COLO829 (cell line): ENCODE measurements at places on chromosomes 12 and 14.

DNA sequence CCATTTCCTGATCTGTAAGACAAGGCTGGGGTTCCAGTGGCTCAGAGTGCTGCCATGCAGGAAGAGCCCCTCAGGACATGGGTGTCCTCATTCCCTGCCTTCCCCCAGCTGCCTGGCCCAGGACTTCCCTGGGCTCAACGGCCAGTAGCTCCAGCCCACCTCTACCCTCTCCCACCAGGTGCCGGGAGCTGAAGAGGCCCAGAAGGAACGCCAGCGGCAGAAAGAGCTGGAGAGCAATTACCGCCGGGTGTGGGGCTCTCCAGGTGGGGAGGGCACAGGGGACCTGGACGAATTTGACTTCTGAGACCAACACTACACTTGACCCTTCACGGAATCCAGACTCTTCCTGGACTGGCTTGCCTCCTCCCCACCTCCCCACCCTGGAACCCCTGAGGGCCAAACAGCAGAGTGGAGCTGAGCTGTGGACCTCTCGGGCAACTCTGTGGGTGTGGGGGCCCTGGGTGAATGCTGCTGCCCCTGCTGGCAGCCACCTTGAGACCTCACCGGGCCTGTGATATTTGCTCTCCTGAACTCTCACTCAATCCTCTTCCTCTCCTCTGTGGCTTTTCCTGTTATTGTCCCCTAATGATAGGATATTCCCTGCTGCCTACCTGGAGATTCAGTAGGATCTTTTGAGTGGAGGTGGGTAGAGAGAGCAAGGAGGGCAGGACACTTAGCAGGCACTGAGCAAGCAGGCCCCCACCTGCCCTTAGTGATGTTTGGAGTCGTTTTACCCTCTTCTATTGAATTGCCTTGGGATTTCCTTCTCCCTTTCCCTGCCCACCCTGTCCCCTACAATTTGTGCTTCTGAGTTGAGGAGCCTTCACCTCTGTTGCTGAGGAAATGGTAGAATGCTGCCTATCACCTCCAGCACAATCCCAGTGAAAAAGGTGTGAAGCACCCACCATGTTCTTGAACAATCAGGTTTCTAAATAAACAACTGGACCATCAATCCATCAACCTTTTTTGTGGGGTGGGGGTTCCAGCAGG is 17.6 kb downstream of the AGAP2 start:
- DNase-seq = no peak

DNA sequence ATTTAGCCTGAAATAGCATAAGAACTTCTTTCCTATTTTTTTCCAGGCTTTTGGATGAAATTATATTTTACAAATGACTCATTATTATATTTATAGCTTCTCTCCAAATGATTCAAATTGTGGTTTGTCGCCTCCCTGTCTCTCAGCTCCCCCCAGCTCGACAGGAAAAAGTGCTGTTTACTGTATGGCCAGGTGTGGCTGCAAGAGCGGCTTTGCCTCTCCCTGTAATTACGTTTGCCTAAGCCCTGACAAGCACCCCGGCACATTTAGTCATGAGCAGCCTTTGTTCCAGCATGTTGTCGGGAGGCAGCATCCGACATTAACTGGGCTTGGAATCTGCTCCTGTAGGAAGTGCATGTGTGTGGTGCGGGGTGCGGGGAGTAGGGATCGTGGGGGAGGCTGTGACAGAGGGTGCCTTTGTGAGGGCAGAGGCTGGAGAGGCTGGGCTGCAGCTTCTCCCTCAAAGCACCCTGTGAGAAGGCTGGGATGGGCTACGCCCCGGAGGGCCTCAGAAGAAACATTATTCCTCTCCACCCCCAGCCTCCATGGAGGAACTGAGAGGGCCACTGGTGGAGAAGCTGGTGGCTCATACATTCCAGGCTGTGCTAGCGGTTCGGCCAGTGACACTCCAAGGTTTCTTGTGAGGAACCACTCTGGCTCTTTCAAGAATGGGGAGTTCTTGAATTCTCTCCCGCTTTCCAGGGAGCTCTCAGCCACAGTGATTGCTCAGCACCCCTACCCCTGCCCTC is 42.1 kb upstream of the CTDSP2 start:
- peak; percentile 74 for DNase-seq

DNA sequence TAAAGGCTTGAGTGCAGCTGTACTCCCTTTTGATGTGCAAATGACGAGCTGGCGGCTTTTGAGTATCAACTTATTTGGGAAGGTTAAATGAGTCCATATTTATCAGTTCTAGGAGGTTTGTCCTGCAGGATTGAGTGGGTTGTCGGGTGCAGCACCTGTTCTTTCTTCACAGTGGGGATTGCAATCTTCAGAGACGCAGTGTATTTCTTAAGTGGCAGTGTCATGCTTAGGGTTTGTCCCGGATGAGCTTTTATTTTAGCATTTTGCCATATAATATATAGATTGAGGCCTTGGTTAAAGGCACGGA is 1.2 kb downstream of the FUT8 start:
- no peak for DNase-seq

DNA sequence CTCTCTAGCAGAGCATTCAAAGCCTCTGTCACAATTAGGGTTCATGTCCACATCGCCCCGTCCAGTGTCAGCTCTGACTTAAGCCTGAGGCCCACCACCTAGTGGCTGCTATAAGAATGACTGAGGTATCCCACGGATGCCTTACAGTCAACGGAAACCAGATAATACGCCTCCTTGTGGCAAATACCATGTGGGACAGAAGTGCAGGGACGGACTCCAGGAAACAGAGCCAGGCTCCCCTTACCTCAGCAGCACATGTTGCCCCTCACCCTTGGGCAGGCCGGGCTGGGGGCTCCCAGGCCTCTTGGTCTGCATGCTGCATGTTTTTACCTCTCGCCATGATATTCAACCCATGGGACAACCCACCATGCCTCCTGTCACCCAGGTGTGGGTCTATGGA is 86.3 kb downstream of the VWF start:
- DNase-seq = peak; percentile 71

- DNase-seq = no peak
Measured at GRCh38 chr14:42734041-42734440, 1127.4 kb downstream of the LRFN5 start.

- no peak for DNase-seq
Measured at GRCh38 chr14:68908803-68909202, 70.3 kb downstream of the ACTN1 start.

DNA sequence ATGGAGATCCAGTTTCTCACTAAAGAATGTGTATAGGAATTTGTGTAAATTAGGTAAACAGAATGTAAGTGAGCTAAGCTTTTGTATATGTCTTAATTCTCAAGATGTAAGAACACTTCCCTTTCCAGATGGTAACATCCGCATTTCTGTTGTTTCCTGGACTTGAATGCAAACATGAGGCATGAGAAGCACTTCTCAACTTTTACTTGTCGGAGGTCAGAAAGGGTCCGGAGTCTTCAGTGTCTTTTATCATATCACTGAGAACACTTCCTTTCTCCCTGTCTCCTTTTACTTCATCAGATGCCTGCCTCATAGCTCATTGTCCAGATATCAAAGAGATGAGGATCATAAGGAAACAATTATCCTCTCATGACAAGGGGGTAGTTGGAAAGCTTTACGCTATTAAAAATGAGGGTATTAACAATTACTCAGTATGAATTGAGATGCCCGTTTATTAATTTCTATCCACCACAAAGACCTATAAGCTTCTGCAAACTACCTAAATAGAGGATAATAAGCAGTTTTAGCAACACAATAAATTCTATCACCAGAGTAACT is 214.1 kb upstream of the FLRT2 start:
- DNase-seq = no peak

DNA sequence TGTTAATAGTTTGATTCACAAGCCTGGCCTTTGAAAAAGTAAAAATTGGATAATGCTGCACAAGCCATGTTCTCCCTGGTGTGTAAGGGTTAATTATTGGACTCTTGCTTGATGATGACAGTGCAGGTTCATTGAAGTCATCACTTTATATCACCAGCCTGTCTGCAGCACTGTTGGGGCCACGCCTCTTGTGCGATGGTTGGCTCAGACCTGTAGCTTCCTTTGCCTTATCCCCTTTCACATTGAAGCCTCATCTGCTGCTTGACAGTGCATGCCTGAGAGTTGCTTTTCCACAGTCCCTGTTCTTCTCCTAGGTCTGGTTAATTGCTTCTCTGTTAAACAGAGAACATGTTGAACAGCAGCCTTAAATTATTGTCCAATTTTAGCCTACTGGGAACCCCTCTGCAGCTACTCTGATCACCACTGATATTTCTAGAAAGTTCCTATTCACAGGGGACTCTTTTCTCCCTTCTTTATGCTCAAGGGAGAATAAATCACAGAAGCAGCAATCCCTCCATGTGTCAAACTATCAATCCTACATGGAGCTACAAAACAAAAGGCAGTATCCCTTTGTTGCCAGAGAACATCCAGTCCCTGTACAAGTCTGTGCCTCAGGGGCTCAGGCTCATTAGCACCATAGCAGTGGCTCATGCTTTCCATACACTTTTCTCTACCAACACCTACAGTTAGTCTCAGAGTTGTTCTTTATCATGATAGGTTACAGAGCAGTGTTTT is 322.1 kb downstream of the RGS6 start:
- DNase-seq = no peak

DNA sequence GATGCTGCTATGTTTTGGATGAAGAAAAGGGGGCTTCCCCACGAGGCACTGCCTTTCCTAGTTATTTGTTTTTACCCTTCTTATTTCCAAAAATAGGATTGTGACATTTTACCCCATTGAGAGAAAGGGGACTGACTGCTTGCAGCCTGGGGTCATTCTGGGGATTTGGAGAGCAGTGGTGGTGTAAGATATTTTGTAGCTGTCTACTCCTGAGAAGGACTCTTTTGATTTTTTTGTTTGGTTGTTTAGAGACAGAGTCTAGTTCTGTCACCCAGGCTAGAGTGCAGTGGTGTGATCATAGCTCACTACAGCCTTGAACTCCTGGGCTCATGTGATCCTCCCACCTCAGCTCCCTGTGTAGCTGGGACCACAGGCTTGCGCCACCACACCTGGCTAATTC is 78.9 kb downstream of the FOXN4 start:
- DNase-seq = no peak

GRCh38 chr12:107468182-107468581 is 217.4 kb upstream of the PWP1 start:
- no peak for DNase-seq

GRCh38 chr12:47222520-47223030 is 142.8 kb upstream of the AMIGO2 start:
- DNase-seq = no peak

DNA sequence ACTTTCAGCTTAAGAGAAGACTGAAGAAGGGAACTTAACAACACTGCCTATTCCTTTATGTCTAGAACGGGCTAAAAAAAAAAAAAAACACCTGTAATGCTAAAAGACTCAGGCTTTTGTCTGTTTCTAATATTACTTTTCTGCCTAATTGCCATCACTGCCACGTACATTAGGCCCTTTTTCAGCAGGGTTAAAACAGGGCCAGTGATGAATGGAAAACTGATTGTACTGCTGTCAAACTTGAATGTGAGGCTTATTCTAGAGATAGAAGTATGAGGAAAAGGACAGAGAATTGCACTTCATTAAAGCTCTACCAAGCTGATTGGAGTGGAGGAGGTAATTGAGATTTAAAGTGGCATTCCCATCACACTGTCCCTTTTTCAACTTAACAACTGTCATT is 535.8 kb downstream of the PRKD1 start:
- DNase-seq = no peak

GRCh38 chr14:33754261-33754660 is 196.6 kb downstream of the EGLN3 start:
- DNase-seq = no peak

DNA sequence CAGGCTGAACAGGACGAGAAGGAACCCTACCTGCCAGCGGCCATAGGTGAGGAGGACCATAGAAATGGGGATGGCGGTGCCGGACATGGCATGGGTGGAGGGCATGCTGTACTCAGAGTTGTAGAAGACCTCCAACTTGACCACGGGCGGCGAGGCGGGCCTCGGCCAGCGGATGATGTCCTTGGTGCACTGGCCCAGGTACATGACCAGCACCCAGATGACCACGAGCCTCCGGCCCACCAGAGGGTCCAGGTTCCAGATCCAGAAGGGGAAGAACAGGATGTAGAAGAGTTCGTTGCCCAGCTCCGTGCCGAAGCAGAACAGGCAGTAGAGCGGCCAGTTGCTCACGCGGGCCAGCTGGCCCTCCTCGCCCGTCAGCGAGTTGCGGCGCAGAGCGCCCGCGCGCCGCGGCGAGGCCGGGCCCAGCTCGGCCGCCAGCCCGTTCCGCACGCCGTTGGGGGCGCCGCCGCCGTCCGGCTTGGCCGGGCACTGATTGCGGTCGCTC is 582 bp downstream of the SGPP1 start:
- no peak for DNase-seq

DNA sequence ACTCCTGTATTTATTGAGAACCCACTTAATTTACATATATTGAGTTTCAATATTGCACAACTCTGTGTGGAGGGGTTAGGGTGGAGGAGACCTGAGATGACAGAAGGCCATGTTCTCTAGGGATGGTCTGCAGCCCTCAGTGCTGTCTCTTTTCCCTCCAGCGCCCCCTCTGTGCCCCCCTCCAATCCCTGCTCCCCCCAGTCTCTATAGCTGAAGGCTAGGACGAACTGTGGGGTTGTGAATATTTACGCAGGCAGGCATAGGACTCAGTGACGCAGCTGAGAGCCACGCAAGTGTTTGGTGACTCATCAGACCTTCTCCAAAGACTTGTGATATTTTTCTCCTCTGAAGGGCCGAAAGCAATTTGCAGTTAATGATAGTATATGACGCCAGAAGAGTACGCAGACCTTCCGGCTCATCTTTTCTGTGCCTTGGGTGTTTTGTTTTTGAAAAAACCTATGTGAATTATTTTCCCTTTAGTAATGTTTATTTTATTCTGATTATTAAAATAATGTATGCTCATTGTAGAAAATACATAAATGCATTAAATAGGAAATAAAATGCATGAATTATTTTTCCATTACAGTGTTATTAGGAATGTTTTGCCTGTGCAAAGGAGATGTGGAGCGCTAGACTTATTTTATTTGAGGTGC is 85.3 kb downstream of the SLC25A47 start:
- DNase-seq = peak; percentile 57

- DNase-seq = no peak
Measured at GRCh38 chr14:98916476-98916875, 355.5 kb downstream of the BCL11B start.

- DNase-seq = no peak
Measured at GRCh38 chr12:91505006-91505405, 322.4 kb upstream of the DCN start.

DNA sequence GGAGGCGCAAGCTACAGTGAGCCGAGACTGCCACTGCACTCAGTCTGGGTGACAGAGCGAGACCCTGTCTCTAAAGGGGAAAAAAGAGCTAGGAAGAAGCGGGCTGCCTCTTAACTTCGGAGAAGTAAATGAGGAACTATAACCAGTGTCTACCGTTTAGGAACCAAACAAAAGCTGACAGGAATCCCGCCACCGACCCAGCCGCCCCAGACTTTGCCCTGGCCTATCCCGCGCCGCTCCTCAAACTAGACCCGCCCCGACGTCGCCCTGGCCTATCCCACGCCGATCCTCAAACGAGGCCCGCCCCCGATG is 568 bp upstream of the SIVA1 start:
- no peak for DNase-seq

DNA sequence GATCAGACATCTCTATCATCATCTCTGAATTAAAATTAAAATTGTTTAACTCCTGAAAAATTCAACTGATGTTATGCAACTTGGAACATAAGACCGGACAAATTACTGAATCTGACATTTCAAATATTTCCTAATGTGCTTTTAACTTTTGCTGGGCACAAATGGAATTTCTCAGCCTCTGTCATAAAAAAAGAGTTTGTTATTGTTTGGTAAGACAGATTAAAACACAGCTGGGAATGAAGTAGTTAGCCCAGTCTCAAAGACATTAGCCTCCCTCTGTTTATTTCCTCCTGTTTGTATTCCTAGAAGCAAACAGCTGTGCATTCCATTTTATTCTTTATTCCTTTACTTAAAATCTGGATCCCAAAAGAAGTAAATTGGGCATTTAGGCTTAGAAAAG is 29.4 kb downstream of the PLEKHA5 start:
- no peak for DNase-seq
